CD4-positive, alpha-beta T cell treated with Interleukin-10 for 1 hour (primary cell): ENCODE measurements at places on chromosomes 4 and X.

- DNase-seq: no peak
These were observed 544.7 kb upstream of the NR3C2 start for GRCh38 chr4:148986951-148987350.

DNA sequence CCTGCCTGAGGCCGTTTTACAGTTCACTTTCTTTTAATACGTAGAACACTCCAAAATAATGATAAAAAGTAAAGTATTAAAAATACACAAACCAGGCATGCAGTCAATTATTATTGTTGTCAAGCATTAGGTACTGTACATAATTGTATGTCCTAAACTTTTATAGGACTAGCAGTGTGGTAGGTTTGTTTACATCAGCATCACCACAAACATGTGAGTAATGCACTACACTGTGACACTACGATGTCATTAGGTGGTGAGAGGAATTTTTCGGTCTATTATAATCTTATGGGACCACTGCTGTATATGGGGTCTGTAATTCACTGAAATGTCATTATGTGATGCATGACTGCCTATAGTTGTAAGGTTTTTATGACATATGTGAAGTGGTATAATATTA lies 149.5 kb upstream of the SH3RF1 start:
- no peak for DNase-seq

DNA sequence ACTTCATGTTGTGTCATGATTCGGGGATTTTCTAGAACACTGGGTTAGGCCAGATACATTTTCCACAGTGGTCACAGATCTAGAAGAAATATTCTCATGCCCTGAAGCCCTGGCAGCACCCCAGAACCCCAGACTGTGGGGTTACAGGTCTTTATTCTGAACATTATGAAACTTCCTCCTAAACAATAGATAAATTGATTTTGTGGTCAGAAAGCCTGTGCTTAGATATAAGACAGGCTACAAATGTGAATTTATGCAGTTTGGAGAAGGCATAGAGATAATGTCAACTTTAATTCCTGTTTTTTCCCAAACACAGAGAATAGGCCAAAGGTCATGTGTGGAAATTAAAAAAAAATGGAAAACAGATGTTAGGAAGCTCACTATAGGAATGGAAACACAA lies 492.9 kb downstream of the SPRY1 start:
- no peak for DNase-seq

GRCh38 chrX:5528057-5528456 lies 700.6 kb downstream of the NLGN4X start:
- DNase-seq: no peak

- no peak for DNase-seq
These were observed 22.4 kb downstream of the LPAR4 start for GRCh38 chrX:78769946-78770345.

DNA sequence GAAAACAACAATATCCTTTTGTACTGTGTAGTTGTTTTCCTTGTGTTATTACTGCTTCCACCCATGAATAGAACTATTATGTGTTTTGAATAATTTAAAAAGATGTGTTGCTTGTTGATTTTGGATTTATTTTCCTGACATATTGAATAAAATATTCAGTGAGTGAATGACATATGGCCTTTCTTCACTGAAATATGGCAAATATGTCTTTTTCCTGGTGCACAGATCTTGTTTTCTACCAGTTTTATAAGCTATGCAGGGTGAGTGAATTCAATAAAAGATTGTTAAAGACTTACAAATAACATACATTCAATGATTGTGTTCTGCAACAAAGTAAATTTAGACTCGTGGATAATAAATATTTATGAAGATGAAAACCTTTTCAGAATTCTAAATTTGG lies 1216.3 kb upstream of the ADGRL3 start:
- no peak for DNase-seq

- no peak for DNase-seq
These were observed 336.6 kb downstream of the SLITRK2 start for GRCh38 chrX:146154191-146154590.

- DNase-seq: no peak
These were observed 152.7 kb downstream of the RNF150 start for GRCh38 chr4:140980426-140981200.

- no peak for DNase-seq
These were observed 1.9 kb upstream of the EIF1AX start for GRCh38 chrX:20143561-20143960.

- DNase-seq: no peak
These were observed 30.0 kb upstream of the USP46 start for GRCh38 chr4:52689096-52689495.

GRCh38 chr4:169252339-169253112 lies 18.2 kb downstream of the SH3RF1 start:
- no peak for DNase-seq

DNA sequence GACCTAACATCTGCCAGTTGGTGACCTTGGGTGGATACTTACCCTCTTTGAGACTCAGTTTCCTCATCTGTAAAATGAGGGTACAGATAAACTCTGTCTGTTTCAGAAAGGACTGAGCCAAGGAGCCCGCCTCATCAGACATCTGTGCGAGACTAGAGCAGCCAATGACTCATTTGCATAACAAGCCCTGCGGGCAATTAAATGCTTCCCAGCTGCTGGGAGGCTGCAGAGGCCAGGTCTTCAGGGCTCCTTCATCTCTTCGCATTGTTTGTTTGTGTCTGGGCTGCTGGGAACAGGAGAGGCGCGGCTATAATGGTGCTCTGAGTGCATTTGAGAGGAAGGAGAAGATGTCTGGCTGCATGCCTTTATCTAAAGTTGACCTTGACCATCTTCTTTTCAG lies 85.0 kb downstream of the ADRA2C start:
- no peak for DNase-seq

DNA sequence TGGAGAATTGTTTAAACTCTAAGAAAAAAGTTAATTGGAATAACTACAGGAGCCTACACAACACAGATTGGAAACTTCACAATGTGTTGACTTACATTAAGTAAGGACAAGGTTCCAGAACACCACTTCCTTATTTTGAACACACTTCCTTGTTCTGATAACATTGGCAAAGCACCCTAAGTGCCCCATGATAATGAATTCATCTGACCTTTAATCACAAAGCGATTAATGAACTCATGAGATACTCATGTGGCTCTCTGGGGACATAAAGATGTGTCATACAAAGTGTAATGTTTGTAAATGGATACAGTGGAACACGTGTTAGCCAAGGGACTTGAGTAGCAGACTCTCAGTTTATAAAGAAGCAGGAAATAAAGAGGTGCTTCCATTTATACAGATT lies 69.0 kb upstream of the ATOH1 start:
- no peak for DNase-seq

DNA sequence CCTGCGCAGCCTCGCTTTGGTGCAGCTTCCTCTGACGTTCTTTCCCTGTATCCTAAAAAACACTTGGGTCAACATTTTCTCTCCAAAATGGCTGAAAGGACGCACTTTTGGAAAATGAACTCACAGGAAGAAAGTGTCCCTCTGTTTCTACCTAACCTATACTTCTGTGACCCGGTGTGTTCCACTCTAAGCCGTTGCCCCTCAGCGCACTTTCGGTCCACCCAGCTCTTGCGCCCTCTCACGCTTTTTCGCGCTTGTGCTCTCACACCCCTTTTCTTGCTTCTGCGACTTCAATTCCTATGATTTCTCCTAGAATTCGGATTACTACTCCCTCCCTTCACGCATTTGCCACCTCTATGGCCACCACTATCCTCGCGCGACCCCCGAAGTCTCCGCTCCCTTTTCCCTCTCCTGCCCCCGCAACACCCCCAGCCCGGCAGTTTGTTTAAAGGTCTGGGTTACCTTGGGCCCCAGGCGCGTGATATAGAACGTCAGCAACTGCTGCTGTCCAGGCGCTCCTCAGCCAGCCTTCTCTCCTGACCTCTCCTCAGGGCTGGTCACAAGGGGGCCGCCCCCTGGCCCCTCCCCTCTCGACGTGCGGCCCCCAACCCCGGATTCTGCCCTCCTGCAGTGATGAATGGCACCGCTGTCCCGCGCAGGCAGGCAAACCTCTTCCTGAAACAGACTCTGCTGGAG lies at the start of gene USP51:
Gene USP51 (minus strand): TSS at position 535 of the 696 bp plus-strand sequence. CDS start 909 bp downstream, outside the sequence.
- DNase-seq: no peak

DNA sequence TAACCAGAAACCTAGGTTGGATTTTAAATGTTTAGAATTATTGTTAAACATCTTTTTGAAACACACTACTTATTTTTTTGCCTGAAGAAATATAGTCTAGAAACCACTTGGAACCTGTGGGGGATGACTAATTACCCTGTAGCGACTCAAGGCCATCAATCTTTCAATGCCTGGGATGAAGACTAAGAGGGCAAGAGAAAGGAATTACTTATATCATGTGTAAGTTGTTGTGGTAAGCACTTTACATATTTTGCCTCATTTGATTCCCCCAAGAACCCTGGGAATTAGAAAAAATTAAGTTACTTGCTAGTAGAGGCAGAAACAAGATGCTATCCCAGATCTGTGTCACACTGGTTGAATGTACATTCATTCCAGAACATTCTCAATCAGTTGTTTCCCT lies 170.9 kb upstream of the GRIA3 start:
- no peak for DNase-seq

DNA sequence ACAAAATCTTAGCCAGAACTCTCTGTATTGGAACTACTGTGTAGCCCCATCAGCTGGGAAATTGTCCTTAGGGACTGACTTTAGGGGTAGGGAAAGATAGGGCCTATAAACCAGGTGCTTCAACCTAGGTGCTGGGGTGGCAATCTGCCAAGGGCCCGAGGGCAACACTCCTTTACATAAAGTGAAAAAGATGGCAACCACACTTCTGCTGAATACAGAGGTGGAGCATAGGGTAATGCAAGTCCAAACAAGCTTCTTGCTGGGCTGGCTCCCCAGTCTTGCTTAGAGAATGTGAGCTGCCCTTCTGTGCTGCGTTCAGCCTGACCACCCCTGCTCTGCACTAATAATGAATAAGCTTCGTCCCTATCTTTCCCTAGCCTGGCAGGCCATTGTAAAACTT lies 9.8 kb downstream of the ZBTB33 start:
- DNase-seq: no peak

DNA sequence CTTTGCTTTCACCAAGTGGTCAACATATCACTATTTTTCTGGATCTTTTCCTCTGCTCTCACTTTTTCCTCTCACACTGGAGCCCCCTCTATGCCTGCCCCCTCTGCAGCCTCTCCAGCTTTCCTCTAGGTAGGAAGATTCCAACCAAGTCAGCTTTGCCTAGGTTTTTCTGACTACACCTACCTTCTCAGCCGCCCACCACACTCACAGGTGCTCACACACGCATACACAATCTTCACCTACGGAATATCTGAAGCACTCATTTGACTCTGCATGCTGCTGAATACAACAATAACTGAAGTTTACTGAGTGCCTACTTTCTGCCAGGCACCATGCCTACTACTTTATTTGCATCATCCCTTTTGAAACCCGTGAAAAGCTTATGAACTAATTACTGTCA lies 328.0 kb downstream of the PPP3CA start:
- no peak for DNase-seq

DNA sequence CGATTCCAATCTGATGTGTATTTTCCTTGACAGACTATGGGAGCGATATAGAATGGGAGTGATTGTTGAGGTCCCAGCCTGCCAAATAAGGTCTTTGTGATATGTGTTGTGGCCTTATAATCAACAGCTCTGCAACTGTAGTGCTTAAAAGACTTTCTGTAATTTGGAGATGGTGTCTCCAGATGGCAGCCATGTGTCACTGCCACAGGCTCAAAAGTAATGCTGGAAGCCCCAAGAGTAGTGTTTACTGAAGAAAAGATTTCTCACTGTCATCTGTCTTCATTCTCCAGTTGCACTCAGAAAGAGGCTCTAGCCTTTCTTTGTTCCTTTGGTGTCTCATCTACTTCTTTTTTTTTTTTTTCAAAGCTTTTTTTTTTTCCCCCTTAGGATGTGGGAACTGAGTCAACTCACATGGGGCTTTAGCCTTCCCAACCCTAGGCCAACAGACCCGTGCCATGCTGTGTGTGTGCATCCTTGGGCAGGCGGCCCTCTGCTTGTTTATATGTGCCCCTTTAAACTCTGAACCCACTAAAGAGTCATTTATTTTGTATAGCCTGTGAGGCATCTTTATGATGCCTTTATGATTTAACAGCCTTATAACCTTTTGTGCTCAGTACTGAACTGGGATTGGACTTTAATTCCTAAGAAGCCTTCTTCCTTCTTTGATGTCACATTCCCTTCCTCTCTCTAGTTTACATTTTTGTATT lies 15.6 kb downstream of the SRPX2 start:
- no peak for DNase-seq

GRCh38 chr4:47749858-47750257 lies 88.0 kb downstream of the CORIN start:
- no peak for DNase-seq

DNA sequence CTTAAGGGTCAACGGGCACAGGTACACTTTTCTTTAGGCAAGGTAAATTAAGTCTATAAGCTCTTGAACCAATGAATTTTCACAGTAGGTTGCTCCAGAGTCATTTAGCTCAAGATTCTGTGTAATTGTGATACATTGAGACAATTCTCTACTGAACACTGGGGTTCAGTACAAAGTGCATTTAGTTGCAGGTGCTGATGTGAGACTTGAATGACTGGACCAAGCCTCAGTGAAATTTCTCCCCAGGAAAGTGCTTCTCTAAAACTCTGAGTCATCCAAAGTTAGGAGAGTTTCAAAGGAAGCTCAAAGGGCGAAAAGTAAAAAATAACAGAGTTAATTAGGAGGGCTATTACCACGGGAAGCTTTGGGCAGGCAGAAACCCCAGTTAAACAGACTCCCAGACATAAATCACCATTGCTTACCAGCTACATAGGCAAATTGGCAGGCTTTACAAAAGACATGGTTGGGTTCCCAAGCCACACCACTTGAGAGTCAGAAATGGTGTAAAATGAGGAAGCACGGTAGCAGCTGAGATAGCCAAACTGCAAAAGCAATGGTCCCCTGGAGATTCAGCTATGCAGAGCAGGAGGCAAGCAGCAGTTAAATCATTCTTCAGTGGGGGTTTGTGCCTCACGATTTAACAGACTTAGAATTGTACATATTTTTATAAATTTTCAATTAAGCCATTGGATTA lies 202.6 kb downstream of the PCDH19 start:
- DNase-seq: no peak

DNA sequence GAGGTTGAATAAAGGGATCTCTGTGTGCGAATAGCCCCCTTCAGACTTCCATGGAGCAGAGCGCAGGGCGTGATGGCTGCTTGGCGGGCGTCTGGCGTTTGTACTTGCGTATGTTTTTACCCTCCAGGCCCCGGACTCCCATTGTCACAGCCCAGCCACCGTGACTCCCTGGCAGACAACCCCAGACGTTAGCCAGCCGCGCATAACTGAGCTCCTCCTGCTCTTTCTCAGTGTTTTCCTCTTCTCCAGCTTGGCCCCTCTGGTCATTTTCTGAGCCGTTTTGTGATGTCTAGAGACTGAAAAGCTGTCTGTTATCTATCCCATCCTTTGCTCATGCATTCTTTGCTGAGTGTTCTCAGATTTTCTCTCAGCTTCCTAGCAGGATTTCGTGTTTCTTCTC lies 54.3 kb downstream of the IGFBP7 start:
- no peak for DNase-seq

DNA sequence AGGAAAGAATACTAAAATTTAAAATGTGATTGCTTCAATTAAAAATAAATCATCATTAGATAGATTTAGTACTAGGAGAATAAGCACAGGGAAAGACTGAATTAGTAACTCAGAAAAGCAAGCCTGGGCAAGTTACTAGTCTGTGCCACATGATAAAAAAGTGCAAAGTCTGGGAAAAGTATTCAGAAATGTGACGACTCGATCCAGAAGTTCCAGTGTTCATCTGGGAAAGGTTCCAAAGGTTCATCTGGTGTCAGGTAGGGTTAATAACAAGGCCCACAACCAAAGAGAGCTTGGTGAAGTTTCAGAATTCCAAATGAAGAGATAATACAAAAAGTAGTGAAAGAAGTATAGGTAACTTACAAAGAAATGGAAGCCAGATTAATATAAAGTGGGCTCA lies 78.3 kb upstream of the ARSJ start:
- DNase-seq: no peak

GRCh38 chr4:15756361-15756861 lies 21.7 kb upstream of the CD38 start:
- DNase-seq: peak; percentile 87
